ENCODE measurements at places on chromosomes 7 and 10.

DNA sequence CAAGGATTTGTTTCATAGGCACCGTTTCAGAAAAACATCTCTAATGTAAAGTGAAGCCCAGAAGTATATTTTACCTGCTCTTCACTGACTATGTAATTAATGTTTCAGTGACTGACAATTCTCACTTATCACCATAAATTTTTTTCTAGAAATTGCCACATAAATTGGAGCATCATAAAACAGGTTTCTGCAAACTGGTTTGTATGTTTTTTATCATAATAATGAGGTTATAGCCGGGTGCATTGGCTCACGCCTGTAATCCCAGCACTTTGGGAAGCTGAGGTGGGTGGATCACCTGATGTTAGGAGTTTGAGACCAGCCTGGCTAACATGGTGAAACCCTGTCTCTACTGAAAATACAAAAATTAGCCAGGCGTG lies 39.4 kb downstream of the SYPL1 start:
- DNase-seq = no peak

DNA sequence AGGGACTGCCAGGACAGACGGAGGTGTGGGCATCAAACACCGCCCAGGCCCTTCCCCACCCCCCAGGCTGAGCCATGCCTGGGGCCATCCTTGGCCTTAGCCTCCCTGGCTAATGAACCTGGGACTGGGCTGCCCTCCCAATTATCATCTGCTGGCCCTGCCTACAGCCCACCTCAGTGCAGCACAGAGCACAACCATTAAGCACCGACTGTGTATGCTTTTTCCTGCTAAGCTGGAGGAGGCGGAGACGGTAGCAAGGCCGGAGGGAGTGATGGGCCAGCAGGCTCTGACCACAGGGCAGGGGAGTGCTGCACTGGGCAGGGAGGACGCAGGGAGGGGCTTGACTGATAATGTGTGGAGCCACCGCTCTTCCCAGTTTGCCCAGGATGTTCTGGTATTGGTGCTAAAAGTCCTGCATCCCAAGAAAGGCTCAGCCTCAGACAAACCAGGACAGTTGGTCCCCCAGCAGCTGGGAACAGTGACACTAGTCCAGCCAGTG lies 72.0 kb downstream of the C10orf143 start:
- no peak for DNase-seq

GRCh38 chr10:32234471-32234870 lies 112.5 kb downstream of the EPC1 start:
- no peak for DNase-seq

DNA sequence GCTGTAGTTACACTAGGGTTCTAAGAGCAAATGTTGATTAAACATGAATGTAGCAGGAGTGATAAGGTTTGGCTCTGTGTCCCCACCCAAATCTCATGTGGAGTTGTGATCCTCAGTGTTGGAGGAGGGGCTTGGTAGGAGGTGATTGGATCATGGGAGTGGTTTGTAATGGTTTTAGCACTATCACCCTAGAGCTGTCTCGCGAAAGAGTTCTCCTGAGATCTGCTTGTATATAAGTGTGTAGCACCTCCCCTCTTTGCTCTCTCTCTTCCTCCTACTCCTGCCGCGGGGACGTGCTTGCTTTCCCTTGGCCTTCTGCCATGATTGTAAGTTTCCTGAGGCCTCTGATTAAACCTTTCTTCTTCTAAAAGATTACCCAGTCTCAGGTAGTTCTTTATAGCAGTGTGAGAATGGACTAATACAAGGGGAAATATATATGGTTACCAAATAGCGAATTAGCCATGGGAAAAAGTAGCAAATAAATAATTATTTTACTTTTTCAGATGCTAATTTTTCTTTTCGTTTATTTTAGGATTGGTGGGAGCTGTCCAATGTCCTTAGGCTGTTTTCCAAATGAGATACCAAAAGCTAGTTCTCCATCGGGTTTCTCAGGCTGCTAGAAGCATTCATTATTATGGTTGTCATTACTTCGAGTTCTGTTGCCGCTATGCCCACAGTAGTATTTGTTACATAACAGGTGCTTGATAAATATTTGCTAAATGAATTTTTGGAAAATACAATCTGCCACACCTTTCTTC lies 58.7 kb downstream of the PTEN start:
- DNase-seq = no peak

DNA sequence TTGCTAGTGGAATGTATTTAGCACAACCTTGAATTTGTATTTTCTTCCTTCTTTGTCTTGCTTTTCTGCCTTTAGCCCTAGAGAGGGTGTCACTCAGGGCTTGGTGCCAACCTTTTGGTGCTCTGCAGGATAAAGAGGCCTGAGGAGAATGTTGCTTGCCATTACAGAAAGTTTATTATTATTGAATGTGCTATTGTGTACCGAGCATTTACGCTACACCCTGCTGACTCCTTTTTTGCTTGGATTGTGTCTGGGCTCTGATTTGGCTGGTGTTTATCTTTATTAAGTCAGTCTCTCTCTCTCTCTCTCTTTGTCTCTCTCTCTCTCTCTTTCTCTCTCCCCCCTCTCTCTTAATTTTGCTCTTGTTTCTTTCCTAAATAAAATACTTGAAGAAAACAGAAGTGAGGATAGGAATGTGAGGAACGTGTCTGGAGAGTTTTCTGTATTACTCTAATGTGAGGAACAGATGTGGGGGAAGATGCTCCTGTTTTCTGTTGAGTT lies 284.4 kb upstream of the PHYHIPL start:
- DNase-seq = no peak

- no peak for DNase-seq
These were observed 11.0 kb upstream of the RSBN1L start for GRCh38 chr7:77685233-77685632.

GRCh38 chr7:94507962-94508361 lies 1.6 kb upstream of the CASD1 start:
- DNase-seq = no peak

DNA sequence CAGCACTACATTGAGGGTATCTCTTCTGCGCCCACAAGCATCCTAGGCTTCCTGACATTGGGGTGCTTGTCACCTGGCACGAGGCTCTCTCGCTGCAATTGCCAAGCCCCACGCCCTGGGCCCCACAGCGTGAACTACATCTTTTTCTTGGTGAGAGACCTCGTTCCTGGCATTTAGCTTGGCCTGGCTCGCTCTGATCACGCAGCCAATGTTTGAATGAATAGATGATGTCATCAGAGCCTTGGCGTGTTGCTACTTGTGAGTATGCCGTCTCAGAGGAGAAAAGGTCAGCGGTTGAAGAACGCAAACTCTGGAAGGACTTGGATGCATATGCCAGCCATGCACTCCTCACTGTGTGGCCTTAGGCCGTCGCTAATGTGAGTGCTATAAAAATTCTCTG lies 150.2 kb upstream of the AUTS2 start:
- no peak for DNase-seq

- no peak for DNase-seq
These were observed 174.5 kb upstream of the PPP2R2D start for GRCh38 chr10:131726076-131726880.

DNA sequence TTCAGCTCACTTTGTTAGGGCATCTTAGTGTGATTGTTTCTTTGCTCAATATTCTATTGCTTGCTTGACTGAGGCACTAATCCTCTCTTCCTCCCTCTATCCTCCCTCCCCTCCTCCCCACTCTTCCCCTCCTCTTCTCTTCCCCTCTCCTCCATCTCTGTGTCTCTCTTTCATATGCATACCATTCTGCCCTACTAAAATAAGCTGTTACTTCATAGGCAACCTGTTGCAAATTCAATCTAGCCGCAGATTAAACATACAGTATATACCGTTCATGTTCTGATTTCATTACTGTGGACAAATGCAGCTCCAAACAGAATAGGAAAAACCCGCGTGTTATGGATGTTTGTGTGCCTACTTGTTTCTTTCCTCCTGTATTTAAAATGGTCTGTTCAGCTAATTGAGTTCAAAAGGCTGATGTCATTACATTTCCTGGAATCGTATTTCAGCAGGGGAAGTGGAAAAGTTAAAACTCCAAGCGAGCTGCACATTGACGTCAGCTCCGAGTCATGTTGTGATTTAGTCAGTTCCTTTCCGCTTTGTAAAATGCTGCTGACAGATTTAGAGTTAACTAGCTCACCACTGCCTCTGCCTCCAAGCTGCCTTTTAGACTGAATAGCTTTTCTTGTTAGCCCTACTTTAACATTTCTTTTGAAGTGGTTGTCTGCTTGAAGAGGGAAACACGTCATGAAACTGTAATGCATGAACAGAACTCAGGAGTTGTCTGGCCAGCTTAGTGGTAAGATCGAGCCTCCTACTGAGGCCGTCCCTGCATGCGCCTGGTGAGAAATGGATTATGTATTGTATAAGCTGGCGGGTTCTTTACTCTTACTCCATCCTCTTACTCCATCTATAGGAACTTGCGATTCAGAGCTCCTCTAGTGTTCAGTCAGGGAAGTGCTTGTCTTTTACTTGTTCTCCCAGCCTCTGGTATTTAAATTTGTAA lies 69.0 kb downstream of the CREM start:
- DNase-seq = peak; percentile 92

GRCh38 chr7:76386691-76387260 lies 22.7 kb downstream of the SSC4D start:
- DNase-seq = no peak

GRCh38 chr7:43636093-43636492 lies 53.2 kb downstream of the STK17A start:
- DNase-seq = no peak

DNA sequence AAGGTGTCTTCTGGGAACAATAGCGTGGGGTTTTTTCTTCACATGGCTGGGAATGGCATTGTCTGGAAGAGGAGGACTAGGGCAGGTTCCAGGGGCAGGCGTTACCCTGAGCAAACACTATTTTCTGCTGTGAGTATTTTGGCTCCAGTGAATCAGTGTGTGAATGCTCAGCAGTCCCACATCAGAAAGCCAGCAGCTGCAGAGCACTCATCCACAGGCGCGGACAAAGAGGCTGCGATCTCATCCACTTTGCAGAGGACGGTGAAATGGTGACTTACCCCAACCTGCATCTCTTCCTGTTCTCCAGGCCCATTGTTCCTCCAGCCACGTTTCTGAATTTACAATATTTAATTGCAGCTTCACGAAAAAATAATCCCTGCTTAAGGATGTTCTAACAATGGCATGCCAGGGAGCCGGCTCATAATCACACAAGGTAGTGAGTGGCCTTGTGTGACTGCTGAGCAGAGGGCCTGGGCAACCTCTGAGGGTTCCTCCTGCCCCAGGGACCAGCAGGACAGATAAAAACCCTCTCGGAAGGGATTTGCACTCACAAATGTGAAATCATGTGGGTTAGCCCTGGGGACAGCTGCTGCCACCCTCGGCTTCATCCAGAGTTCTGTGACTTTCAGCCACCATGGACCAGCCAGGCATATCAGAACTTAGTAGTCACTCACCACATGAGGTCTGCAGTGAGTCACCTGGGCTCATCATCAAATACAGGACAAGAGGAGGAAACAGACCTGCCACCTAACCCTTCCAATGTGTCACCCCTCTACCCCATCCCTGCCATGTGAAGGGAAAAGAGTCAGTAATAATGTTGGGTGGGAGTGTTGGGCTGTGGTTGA lies 65.0 kb upstream of the EN2 start:
- no peak for DNase-seq

Measured in skeletal muscle cell (primary cell).